ENCODE measurements at places on chromosomes 7 and 10. TPM values are rescaled to one million over a fixed set of nuclear protein-coding genes. Genes with fewer than 3 reads are reported as not detected.

Gene HSPA12A
- 0.54 TPM for total RNA-seq

Gene AGMO
- total RNA-seq = not detected

Gene GARIN1A
- 0.27 TPM for total RNA-seq

Gene MOSPD3
- total RNA-seq = 12.1 TPM

Measured in hematopoietic multipotent progenitor cell (in vitro differentiated cells).